Colonic mucosa (tissue), 4 donors: ENCODE measurements at places on chromosomes 12 and 14. TPM values are rescaled to one million over a fixed set of nuclear protein-coding genes. Genes with fewer than 3 reads are reported as not detected.

- H3K27me3 ChIP-seq: no peaks in the 10 kb centered on the region
- H3K4me3 ChIP-seq: no peak overlapping the region
- DNase-seq: no peak
- H3K4me1 ChIP-seq: no peaks in the 10 kb centered on the region
Observed at GRCh38 chr12:46942579-46942978, 116.8 kb upstream of the SLC38A4 start.

GRCh38 chr12:110266980-110267620 is 13.9 kb upstream of the ATP2A2 start:
- no peaks in the 10 kb centered on the region for H3K27me3 ChIP-seq
- no peaks in the 10 kb centered on the region for H3K36me3 ChIP-seq
- DNase-seq: no peak
- H3K4me1 ChIP-seq: peaks cover 8% of the 10 kb centered on the region
- H3K4me3 ChIP-seq: no peak overlapping the region
- peak overlapping the region; percentile 50 for H3K27ac ChIP-seq

Gene DYNC1H1
- total RNA-seq: 345 TPM

Gene COCH
- total RNA-seq: 0.91 TPM

GRCh38 chr14:73221945-73222344 is 15.4 kb upstream of the PAPLN start:
- H3K27me3 ChIP-seq: no peaks in the 10 kb centered on the region
- H3K4me1 ChIP-seq: no peaks in the 10 kb centered on the region
- no peak overlapping the region for H3K27ac ChIP-seq
- H3K36me3 ChIP-seq: no peaks in the 10 kb centered on the region
- H3K4me3 ChIP-seq: no peak overlapping the region

- H3K4me1 ChIP-seq: no peaks in the 10 kb centered on the region
- no peak overlapping the region for H3K27ac ChIP-seq
- no peaks in the 10 kb centered on the region for H3K27me3 ChIP-seq
- no peak for DNase-seq
Observed at GRCh38 chr14:85572845-85573244, 42.9 kb downstream of the FLRT2 start.
